ENCODE measurements at places on chromosomes 6 and 20.

GRCh38 chr6:132399376-132400074 lies 1.8 kb downstream of the MOXD1 start:
- no peak for DNase-seq

- no peak for DNase-seq
Observed at GRCh38 chr6:126662966-126663365, 323.1 kb downstream of the CENPW start.

- DNase-seq, result no peak
Observed at GRCh38 chr6:111192911-111193555, 105.7 kb downstream of the SLC16A10 start.

DNA sequence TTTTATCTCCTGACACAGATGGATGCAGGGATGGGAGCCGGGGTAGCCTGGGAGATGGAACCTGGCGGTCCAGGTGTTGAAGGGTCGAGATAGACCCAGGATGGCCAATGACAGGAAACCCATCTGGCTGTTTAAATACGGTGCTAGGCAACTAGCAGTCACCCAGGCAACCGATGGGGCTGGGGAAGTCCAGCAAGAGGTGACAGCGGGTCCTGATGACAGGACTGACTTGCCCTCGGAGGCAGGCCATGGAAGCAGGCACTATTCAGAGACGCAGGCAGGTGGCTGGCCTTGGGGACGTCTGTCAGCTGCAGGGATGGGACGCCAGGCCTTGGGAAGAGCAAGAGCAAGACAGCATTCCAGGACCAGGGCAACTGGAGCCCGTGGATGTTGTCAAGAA lies 135.4 kb upstream of the RALGAPA2 start:
- no peak for DNase-seq

- no peak for DNase-seq
Observed at GRCh38 chr6:152977556-152977955, 5.3 kb downstream of the FBXO5 start.

GRCh38 chr6:31927242-31927862 lies at the start of gene C2:
TSS of gene C2 (plus strand) at chr6:31927717. CDS start at chr6:31927753, 36 bp downstream.
- no peak for DNase-seq

DNA sequence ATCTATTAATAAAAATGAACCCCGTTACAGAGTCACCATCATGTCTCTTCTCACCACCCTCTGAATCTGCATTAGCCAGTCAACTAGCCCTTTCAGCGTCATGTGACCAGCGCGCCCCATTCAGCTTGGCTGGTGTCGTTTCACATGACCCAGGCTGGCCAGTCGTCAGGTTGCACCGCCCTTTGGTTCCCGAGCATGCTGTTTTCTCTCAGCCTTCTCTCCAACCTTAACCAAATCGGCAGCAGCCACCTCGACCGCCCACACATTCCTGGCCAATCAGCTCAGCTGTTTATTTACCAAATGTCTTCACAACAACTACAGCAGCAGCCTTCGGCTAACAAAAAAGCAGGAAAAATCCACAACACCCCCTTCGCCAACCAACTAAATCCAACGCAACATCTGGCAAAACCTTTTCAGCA lies 5.6 kb downstream of the SRSF3 start:
- peak; percentile 83 for DNase-seq

- DNase-seq, result no peak
Observed at GRCh38 chr6:160121558-160121957, at the start of gene SLC22A1. TSS of gene SLC22A1 (plus strand) at chr6:160121815. CDS start at chr6:160121936, 121 bp downstream.

DNA sequence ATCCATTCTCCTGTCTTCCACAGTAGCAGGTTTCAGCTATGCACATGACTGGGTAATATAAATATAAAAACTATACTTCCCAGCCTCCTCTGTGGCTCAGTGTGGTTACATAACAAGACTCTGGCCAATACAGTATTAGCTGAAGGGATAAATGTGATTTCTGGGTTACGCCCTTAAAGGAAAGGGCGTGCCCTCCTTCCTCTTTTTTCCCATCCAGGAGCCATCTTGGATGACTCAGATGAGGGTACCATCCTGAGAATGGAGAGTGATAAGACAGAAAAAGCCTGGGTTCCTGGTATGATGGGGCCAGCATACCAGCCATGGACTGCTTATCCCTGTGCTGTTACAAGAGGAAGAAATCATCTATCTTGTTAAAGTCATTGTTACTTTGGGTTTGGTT lies 123.3 kb downstream of the NFATC2 start:
- no peak for DNase-seq

GRCh38 chr6:107618672-107619071 lies 128.8 kb downstream of the SOBP start:
- no peak for DNase-seq

DNA sequence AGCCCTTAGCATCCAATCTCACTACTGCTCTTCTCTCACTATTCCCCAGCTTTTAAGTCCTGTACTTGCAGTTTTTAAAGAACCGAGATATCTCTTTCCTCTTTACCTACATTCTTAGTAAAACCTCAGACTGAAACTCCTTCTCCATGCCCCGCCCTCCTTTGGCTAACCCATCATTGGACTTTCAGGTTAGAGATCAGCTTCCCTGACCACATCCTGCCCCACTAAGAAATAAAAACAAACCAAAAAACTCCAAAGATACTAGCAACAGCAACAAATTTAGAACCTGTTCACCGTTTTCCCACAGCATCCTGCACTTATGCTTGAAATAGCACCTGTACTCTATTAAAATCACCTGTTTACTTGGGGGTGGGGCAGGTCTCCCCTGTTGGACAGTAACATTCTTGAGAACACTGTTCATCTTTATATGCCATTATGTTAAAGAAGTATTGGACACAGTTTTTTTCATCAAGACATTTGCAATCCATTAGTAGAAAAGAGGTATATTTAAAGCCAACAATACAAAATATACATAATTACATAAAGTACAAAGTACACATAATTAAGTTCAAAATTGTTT lies 16.3 kb upstream of the SMAP1 start:
- DNase-seq, result no peak

GRCh38 chr6:642805-643204 lies 14.1 kb downstream of the HUS1B start:
- no peak for DNase-seq

GRCh38 chr6:160082627-160083026 lies 39.0 kb upstream of the SLC22A1 start:
- no peak for DNase-seq

DNA sequence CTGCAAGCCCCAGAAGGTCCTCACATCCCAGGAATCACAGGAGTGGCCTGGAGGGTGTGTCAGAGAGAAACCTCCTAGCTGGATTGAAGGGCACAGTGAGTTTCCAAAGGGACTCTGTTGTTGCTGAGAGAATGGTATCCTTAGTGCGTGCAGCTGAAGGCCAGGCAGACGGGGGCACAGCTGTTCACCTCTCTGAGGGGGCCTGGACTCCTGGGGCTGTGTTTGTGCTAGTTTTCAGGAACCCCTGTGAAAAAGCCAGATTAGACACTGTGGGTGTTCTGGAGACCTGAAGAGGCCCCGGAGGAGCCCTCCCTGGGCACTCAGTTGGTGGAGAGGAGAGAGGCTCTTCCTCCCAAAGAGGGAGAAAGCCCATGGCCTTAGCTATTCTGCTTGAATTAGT lies 223.4 kb downstream of the FARS2 start:
- DNase-seq, result no peak

- peak; percentile 94 for DNase-seq
Observed at GRCh38 chr20:36541227-36541767, at the start of gene MYL9. TSS of gene MYL9 (plus strand) at chr20:36541519. CDS start at chr20:36544885, 3,366 bp downstream.

DNA sequence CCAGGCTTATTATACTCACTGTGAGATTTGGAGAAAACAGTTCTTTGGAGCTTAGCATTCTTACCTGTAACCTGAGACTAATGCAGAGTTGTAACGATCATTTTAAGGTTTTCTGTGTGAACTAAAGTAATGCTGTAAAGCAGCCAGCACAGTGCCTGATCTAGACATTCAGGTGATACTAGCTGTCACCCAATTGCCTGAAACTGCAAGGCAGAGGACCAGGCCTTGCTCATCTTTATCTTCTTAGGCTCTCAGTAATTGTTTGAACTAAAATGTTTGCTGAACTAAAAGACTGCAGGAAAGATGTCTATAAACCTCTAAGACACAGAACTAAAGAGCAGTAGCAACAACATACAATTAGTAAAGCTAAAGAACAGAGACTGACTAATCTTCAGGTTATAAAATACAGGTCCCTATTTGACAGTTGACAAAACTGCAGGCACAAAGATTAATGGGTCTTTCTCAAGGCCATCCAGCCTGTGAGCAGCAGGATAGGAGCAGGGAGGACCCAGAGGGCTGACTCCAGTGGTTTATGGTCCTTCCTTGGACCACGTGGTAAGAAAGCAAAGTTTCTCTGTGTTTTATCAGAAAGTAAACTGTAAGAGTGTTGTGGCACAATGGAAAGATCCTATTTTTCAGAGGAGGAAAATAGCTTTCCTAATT lies 31.4 kb downstream of the SMLR1 start:
- no peak for DNase-seq

GRCh38 chr20:36823121-36823520 lies 49.6 kb upstream of the DSN1 start:
- DNase-seq, result no peak

DNA sequence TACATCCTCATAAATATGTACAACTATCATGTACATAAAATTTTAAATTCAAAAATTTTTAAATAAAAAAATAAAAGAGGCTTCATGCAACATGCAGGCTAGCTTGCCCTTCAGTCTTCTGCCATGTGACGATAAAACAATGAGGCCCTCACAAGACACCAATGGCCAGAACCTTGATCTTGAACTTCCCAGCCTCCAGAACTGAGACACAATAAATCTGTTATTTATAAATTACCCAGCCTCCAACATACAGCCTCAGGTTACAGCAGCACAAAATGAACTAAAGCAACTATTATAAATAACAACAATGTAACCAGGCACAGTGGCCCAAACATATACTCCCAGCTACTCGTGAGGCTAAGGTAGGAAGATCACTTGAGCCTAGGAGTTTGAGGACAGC lies 42.8 kb downstream of the SERAC1 start:
- DNase-seq, result no peak

GRCh38 chr20:36307412-36308325 lies 1.5 kb downstream of the DLGAP4 start:
- DNase-seq, result peak; percentile 56

- DNase-seq, result no peak
Observed at GRCh38 chr6:136539967-136540652, 10.1 kb downstream of the MAP7 start.

- DNase-seq, result no peak
Observed at GRCh38 chr20:38962928-38963401, 821 bp downstream of the DHX35 start.

- DNase-seq, result no peak
Observed at GRCh38 chr6:11353921-11354389, 121.5 kb upstream of the NEDD9 start.

DNA sequence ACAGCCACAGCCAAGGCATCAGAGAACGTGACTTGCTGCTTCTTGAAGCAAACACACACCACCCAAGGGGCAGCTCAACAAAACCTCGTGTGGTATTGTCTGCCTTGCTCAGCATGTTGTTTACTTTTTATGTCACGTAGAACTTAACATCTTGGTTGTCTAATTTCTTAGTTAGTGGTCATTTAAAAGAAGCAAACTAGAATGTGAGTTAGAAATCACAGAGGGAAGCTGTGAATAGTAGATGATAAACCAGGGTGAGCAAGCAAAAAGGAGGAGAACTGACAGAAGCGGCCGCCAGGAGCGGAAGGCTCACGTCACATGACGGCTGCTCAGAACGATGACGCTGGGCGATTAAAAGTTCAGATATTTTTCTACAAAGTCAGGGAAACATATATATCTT lies 51.5 kb upstream of the KIF25 start:
- no peak for DNase-seq

GRCh38 chr6:2596222-2596621 lies 154.5 kb downstream of the MYLK4 start:
- DNase-seq, result no peak

GRCh38 chr6:52385074-52385473 lies 23.1 kb downstream of the PAQR8 start:
- DNase-seq, result no peak

DNA sequence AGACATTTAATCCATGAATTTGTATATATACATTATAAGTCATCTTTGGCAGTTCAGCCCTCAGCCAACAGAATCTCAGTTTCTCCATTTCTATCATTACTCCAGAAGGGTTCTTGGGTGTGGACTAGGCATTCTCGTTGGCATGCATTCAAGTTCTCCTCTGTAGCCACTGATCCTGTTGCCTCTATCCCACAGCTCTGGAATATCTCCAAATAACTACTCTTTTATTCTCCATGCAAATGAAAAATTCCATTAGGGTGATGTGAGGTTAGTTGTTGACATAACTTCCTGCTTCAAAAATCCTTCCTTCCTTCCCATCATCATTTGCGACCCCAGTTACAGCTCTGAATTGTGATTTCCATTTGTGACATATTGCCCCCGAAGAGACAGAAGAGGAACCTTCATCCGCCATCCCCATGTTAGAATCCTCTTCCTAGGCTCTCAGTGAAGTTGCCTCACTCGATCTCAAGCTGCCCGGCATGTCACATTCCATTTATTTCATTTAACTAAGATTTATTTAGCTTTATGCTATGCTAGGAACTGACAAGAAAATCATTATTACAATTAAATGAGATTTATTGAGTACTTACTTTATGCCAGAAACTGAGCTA lies 93.7 kb upstream of the EDN1 start:
- no peak for DNase-seq

DNA sequence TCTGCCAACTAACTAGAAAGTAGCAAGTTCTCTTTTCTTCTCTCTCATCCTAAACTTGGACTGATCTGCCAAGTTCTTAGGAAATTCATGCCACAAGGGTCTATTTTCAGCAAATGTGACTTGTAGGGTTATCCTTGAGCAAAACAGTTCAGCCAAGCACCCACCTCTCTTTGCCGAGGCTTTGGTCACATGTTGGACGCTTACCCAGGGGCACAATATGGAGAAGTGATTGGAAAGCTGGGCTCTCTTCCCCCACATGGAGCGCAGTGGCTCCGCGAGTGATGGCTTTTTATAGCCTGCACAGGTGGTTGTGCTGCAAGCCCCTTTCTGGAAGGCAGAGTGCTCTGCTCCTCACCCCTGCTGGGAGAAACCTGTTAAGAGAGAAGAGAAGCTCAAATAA lies 47.7 kb upstream of the FNDC1 start:
- no peak for DNase-seq

- DNase-seq, result no peak
Observed at GRCh38 chr6:155883741-155884140, 428.1 kb upstream of the NOX3 start.

DNA sequence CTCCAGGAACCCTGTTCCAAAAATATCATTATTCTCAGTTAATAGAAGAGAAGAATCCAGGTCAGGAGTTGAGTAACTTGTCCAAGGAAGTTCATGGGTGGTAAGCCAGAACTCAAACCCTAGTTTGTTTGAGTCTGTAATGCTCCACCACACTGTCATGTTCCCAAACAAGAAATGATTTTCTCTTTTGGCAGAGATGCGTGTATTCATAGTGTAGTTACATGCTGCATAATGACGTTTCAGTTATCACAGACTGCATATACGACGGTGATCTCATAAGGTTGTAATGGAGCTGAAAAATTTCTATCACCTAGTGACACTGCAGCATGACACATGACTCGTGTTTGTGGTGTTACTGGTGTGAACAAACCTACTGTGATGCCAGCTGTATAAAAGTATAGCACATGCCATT lies 102.6 kb downstream of the TULP4 start:
- DNase-seq, result no peak

- DNase-seq, result no peak
Observed at GRCh38 chr20:37868851-37869333, 34.0 kb upstream of the VSTM2L start.
